DMS 273 treated with DMSO at 0.1 percent for 48 hours (cell line): ENCODE measurements at places on chromosomes 5 and 9.

DNA sequence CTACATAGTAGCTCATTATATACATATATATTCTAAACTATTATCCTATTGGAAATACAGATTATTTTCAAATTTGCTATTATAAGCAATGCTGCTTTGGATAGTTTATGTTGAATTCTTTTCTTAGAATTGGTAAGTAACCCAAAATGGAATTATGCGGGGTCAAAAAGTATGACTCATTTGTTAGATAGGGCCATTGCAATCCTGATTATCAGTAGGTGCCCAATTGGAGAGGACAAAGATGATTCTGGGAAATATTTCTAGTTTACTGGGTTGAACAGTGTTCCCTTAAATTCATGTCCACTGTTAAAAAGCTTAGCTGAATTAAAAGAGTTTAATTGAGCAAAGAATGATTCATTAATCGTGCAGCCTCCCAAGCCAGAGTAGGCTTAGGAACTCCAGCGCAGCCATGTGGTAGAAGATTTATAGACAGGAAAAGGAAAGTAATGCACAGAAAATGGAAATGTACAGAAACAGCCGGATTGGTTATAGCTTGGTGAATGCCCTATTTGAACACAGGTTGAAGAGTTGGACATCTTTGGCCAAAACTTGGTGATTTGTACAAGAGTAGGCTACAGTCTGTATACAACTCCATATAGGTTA, 81.8 kb downstream of the GDNF start:
- no peak for DNase-seq

DNA sequence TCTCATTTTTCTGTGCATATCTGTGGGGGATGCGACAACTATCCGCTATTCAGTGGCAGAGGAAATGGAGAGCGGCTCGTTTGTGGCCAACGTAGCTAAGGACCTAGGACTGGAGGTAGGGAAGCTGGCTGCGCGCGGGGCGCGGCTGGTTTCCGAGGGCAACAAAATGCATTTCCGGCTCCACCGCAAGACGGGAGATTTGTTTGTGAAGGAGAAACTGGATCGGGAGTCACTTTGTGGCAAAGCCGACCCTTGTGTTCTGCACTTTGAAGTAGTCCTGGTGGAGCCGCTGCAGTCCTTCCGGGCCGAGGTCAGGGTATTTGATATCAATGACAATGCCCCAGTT, 320 bp downstream of the PCDHB1 start:
- DNase-seq = no peak

DNA sequence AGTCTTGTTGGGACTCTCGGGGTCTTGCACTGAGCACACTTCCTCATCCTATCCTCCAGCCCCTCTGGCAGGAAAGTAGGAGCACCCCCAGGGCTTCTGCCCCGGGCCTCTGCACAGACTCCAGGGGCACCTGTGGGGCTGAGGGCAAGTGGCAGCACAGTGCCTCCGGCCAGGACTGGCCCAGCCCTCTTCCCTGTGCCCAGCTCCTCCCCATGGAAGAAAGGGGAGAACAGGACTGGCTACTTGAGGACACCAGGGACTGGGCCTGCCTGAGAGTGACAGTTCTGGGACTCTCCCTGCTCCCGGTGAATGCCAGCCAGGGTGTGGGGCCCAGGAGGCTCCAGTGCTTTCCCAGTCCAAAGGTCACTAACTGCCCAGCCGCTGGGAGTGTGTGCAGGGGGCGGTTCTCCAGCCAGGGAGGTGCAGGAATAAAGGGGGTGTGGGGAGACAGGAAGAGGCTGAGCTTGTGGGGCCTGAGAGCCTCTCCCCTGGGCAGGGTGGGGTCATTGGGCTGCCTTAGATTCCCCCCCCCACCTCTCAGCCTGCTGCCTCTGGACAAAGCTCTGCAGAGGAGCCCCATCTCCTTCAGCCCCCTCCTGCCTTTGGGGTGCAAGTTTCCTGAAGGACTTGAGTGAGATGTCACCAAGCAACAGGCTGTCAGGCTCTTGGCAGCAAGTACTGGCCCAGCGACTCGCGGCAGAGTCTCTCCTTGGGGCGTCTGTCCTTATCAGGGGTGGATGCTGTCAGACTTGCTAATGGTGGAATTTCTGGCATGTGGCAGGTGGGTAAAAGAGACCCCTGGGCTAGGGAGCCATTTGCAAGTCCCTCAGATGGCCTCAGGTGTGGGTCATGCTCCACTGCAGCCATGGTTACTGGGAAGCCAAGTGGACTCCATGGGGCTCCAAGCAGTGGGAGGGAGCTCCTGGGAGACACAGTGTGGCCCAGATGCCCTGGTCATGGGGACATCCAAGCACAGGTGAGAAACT, 19.1 kb upstream of the JADE2 start:
- DNase-seq = no peak

DNA sequence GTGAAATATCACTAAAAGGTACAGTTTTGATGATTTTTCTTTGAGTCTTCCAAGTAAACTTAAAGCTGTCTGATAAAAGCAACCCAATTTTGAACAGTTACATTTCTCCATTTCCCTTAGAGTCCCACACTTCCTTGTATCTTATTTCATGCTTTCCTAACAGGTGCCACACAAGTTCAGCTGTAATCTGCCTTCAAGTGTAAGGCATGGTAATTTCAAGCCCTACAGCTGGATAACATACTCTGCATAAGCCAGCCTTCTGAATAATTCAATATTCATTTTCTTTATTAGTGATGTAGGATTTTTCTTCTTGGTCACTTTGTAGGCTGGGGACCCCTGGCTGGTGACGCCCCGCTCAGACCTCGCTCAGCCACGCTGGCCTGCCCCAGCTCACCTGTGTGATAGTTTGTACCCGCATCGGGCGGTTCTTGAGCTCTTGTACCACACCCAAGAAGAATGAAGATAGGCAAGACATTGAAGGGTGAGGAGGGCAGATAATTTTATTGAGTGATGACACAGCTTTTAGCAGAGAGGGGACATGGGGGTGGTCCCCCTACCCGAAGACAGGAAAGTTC, 34.0 kb downstream of the SOX30 start:
- no peak for DNase-seq

DNA sequence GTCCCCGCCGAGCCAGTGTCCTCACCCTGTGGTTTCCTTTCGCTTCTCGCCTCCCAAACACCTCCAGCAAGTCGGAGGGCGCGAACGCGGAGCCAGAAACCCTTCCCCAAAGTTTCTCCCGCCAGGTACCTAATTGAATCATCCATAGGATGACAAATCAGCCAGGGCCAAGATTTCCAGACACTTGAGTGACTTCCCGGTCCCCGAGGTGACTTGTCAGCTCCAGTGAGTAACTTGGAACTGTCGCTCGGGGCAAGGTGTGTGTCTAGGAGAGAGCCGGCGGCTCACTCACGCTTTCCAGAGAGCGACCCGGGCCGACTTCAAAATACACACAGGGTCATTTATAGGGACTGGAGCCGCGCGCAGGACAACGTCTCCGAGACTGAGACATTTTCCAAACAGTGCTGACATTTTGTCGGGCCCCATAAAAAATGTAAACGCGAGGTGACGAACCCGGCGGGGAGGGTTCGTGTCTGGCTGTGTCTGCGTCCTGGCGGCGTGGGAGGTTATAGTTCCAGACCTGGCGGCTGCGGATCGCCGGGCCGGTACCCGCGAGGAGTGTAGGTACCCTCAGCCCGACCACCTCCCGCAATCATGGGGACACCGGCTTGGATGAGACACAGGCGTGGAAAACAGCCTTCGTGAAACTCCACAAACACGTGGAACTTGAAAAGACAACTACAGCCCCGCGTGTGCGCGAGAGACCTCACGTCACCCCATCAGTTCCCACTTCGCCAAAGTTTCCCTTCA, 1.4 kb downstream of the GLIS3 start:
- DNase-seq = no peak

DNA sequence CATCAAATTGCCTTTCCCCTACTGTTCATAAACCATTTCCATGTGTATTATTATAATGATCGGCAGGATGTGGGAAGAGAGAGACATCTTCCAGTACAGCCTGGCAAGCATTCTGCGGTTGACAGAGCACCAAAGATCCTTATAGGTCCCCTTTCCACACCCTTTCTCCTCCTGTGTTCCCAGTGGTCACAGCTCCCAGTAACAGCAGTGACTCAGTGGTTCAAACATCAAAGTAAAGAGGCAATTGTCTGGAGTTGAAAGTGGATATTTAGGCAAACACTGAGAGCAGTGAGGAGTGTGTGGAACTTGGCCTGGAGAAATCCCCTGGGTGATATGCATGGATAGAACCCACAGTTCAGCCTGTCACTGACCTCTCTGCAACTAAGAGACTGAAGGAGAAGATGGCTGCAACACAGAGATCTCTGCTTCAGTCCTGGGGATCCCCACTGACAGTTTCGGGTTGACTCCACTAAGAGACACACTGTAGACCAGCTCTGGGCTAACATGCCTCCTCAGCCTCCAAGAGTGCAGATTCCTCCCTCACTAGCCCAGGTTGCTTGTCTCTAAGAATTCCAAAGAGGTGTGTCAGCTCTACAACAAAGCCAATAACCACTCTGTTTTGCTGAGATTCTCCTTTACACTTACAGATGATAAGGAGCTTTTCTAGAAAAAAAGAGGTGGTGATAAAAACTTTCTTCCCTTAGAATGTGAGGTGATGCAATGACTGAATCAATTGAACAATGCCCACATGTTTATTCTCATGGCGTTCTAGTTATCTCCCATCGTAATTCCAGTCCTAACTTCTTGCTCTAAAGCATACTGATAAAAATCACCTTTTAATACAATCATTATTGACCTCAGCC, 94.4 kb upstream of the IL6ST start:
- no peak for DNase-seq

DNA sequence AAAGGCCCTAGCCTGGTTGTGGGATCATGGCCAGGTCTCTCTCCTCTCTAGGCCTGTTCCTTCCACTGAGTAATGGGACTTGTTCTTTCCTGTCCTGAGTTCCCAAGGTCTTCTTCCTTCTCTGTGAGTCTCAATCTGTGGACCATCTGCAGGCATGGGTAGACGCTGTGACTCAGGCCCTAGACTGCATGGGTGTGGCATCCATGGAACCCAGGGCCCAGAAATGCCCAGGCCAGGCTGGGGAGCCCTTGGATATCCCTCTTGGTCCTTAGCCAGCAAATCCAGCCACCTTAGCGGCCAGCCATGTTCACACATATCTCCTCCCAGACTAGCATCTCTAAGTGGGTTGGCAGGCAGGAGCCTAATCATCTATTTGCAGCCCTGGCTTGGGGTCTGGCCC, 2.3 kb upstream of the ACSL6 start:
- DNase-seq = no peak

DNA sequence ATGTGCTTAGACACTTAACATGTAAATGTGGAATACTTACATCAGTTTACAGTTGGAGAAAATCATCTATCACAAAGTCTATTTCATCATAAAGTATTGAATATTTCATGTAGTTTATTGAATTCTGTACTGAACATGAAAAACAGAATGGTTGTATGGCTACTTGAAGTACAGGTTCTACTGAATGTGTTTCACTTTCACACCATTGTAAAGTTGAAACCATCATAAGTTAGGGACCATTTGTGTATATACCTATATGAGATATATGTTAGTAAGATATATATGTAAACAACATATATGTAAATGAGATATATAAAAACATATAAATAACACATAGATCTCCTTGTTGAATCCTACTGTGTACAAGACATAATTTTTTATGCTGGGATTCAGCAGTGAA, 63.0 kb upstream of the TAF11L2 start:
- no peak for DNase-seq

GRCh38 chr9:15191378-15191777, 115.6 kb downstream of the TTC39B start:
- no peak for DNase-seq

- no peak for DNase-seq
Measured at GRCh38 chr5:9429691-9430215, 116.1 kb downstream of the SEMA5A start.

- DNase-seq = peak; percentile 9
Measured at GRCh38 chr9:85522459-85523092, 219.2 kb downstream of the AGTPBP1 start.

GRCh38 chr5:57219386-57219785, 45.5 kb downstream of the GPBP1 start:
- no peak for DNase-seq
